ENCODE measurements at places on chromosomes 6 and 20. TPM values are rescaled to one million over a fixed set of nuclear protein-coding genes. Genes with fewer than 3 reads are reported as not detected.
A peak's percentile ranks its signal among the peaks of the same experiment; 100 is the strongest.

GRCh38 chr6:48552905-48553304 lies 441.9 kb upstream of the PTCHD4 start:
- DNase-seq, result no peak

- DNase-seq, result no peak
These were observed 64.2 kb upstream of the NXT1 start for GRCh38 chr20:23286346-23286745.

DNA sequence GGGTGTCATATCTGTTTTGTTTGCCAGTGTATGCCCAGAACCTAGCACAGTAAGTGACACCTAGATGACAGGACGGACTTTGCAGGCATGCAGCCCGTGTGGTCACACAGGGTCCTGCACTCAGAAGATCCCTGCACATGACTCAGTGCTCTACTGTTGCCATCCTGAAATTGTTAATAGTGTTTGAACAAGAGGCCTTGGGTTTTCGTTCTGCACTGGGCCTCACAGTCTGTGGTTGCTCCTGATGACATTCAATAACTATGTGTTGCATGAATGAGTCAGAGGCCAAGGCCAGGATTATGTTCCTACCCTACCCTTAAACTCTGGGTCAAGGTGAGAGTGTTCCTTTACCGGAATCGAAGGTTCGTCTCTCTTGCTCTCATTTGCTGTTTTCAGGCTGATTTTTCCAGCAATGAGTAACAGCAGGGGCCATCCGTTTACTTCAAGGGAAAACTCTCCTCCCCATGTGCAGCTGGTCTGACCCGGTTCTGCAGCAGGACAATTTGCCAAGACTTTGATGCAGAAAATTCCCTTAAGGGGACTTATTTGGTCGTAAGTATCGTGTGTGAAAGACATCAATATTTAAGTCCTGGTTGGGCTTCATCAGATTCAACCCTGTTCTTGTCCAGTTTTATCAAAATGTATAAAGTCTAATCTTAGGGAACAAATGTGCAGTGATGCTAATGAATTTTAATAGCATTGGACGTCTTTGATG lies 13.0 kb upstream of the PFDN4 start:
- peak; percentile 18 for DNase-seq

The CTCFL gene
- total RNA-seq, result not detected

The SPEF1 gene
- total RNA-seq, result 0.45 TPM
